ENCODE measurements at places on chromosomes 13 and 19. TPM values are rescaled to one million over a fixed set of nuclear protein-coding genes. Genes with fewer than 3 reads are reported as not detected.

Gene CCL25
- total RNA-seq = not detected

Gene PALM
- 28.7 TPM for total RNA-seq

DNA sequence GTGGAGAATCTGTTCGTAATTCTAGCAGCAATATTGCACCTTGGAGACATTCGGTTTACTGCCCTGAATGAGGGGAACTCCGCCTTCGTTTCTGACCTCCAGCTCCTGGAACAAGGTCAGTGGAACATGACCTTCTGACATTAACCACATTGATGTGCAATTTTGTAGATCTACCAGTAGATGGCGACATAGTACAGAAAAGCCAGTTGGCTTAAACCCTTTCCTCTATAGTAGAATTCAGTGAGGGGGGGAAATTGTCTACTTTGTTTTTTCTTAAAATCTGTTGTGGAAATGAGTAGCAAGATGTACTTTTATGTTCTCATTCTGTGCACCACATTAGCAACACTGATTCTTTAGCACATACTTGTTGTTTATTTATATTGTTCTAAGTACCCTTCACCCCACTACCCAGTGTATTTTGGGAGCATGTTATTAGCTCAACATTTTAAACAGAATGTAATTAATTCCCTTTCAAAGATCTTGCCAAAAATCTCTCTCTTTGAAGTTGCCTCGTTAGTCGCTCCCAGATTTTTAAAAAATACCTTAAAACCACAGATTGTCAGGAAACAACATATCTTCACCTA, 332.2 kb downstream of the MYO16 start:
- no peak overlapping the region for H3K4me3 ChIP-seq
- no peaks in the 10 kb centered on the region for H3K4me1 ChIP-seq
- no peak overlapping the region for H3K27ac ChIP-seq
- no peaks in the 10 kb centered on the region for H3K27me3 ChIP-seq

DNA sequence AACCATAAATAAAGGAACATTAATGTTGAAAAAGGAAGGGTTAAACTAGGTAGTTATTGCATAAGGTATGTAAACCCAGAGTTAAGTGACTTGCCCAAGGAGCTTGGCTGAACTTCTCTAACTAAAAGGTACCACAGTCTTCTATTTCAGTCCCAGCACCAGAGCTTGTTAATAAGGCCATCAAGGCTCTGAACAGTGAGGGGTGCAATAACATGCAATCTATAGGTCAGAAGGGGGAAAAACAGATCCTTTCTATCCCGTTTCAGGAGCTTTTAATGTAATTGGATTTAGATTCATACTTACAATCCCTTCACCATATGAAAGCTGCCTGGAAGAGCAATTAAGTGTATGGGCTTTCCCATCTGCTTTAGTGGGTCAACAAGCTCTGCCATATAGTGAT, 441.5 kb upstream of the SPRY2 start:
- no peak for DNase-seq
- no peak overlapping the region for H3K4me3 ChIP-seq
- no peak overlapping the region for H3K27ac ChIP-seq
- H3K36me3 ChIP-seq = no peaks in the 10 kb centered on the region
- no peaks in the 10 kb centered on the region for H3K27me3 ChIP-seq

DNA sequence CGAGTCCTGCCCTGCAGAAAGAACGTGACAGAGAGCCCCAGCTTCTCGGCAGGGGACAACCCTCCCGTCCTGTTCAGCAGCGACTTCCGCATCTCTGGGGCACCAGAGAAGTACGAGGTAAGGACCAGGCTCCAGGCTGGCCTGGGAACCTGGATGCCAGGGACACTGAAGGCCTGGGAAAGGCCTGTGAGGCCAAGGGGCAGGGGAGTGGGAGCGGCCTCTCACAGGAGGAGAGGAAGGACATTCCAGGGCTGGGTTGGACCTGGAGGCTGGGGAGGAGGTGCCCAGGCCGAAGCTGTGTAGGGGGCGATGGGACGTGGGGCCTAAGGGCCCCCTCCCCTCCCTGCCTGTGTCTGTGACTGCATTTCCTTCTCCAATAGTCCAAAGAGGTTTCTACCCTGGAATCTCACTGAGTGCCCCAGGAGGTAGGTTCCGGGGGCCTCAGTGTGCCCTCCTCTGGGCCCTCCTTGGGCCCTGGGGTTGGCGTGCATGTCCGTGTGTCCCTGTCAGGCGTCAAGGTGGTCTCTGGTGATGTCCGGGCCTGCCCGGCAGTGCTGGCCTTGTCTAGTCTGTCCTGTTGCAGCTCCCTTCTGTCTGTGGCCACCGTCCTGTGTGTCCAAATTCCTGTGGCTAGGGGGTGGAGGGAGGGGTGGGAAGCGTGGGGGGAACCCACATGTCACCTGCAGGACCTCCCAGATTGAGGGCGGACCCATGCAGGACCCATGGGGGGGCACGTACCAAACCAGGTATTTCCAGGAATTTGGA, 16.9 kb upstream of the CD22 start:
- H3K27ac ChIP-seq = no peak overlapping the region
- H3K4me3 ChIP-seq = no peak overlapping the region
- H3K36me3 ChIP-seq = no peaks in the 10 kb centered on the region

- H3K27me3 ChIP-seq = peaks cover 5% of the 10 kb centered on the region
- no peak overlapping the region for H3K27ac ChIP-seq
- no peaks in the 10 kb centered on the region for H3K4me1 ChIP-seq
- no peak for DNase-seq
- H3K4me3 ChIP-seq = no peak overlapping the region
Measured at GRCh38 chr19:41707871-41708371, 505 bp upstream of the CEACAM5 start.

DNA sequence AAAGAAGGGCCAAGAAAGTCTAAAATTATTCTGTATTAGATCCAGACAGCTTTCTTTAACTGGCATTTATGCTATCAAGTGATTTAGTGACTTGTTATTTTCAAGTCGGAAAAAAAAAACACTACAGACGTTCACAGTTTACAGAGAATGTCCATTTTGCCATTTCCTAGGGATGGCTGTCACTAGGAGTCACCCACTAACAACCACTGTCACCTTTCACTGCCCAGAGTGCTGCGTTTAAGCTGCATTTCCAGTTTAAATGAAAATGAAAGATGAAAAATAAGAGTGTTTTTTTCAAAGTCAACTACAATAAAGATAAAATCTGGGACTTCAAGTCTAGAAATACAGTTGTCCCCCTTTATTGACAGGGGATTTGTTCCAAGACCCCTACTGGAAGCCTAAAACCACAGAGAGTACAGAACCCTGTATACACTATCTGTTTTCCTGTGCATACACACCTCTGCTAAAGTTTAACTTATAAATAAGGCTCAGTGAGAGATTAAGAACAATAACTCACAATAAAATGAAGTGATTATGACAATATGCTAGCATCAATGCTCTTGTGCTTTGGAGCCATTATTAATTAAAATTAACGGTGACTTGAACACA, 112.5 kb downstream of the SACS start:
- no peaks in the 10 kb centered on the region for H3K27me3 ChIP-seq
- no peak for DNase-seq
- H3K27ac ChIP-seq = no peak overlapping the region
- peaks cover 4% of the 10 kb centered on the region for H3K4me1 ChIP-seq
- H3K4me3 ChIP-seq = no peak overlapping the region
- no peaks in the 10 kb centered on the region for H3K36me3 ChIP-seq

- H3K4me3 ChIP-seq = no peak overlapping the region
- no peak overlapping the region for H3K27ac ChIP-seq
- H3K4me1 ChIP-seq = no peaks in the 10 kb centered on the region
- H3K36me3 ChIP-seq = no peaks in the 10 kb centered on the region
Measured at GRCh38 chr13:78764665-78765064, 105.7 kb upstream of the OBI1 start.
